ENCODE measurements at places on chromosomes 11 and 22.
A peak's percentile ranks its signal among the peaks of the same experiment; 100 is the strongest.

- DNase-seq: no peak
These were observed 111.5 kb upstream of the CLMP start for GRCh38 chr11:123306531-123306930.

GRCh38 chr11:75147191-75147874 lies 3.6 kb upstream of the SLCO2B1 start:
- DNase-seq: no peak

DNA sequence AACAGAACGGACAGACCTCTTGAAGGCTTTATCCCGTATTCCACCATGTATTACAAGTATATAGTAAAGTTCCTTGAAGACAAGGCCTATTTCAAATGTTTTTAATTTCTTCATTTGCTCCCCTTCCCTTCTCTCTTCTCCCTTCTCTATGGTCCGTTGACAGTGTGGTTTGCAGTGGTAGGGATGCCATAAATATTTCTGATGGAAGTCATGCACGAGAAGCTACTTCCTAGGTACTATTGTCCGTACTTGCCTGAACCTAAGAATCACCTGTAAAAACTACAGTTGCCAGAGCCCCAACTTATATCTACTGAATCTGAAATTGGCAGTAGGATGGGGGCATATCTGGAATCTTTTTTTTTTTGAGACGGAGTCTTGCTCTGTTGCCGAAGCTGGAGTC lies 2.8 kb downstream of the PISD start:
- no peak for DNase-seq

DNA sequence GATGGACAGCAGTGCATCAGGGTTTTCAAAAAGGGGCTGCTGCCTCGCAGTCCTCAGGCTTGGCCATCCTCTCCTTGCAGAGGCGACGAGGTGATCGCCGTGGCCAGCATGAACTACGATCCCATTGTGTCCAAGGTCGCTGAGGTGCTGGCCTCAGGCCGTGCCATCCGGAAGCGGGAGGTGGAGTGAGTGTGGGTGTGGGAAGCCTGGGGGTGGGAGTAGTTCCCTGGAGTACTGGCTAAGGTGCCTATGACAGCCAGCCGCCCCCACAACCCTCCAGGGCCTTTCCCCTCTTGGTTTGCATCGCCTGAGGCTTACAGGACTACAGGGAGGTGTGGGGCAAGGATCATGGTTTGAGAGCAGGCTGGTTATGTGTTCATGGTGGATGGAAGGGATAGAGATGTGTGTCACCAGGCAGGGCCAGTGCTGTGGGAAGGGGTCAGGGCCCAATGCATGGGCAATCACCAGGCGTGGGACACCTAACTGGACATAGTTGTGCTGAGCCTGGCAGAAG lies 2.1 kb upstream of the LZTR1 start:
- DNase-seq: no peak

DNA sequence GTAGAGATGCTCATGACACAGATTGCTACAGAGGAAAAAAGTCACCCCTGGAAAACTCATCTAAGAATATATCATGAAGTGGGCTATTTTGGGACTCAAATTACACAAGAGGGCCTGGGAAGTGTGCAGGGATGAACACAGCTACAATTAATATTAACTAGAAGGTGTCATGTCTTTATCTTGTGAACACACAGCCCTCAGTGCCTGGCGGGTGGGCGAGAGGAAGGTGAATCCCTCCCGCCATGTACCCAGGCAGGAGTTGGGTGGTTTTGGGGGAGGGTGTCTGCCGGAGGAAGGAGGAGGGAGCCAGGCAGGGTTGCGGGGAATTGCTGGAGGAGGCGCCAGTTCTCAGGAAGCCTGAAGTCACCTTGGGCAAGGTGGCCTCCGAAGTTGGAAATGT lies 5.1 kb upstream of the FAM83F start:
- no peak for DNase-seq

DNA sequence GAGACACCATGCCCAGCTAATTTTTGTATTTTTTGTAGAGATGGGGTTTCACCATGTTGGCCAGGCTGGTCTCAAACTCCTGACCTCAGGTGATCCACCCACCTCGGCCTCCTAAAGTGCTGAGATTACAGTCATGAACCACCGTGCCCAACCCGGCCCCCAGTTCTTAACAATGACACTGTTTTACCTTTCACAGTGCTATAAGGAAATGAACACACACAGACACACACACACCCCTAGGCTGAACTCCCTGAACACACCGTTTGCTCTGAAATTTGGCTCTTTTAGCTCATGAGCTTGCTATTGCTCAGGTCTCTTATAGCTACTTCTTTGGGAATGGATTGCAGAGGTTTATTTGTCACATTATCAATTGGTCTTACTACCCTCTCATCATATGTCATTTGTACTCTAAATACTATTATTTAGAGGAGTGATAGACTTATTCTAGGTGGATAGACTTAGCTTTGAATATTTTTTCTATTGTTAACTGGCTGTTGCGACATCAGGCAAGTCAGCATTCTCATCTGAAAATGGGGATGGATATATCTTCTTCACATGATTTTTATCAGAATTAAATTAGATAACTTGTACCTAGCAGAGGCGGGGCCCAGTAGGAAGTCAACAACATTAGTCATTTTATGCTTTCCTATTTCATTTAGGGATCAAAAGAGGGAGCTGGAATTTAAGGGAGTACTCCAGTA lies 2.1 kb downstream of the LYVE1 start:
- DNase-seq: no peak

DNA sequence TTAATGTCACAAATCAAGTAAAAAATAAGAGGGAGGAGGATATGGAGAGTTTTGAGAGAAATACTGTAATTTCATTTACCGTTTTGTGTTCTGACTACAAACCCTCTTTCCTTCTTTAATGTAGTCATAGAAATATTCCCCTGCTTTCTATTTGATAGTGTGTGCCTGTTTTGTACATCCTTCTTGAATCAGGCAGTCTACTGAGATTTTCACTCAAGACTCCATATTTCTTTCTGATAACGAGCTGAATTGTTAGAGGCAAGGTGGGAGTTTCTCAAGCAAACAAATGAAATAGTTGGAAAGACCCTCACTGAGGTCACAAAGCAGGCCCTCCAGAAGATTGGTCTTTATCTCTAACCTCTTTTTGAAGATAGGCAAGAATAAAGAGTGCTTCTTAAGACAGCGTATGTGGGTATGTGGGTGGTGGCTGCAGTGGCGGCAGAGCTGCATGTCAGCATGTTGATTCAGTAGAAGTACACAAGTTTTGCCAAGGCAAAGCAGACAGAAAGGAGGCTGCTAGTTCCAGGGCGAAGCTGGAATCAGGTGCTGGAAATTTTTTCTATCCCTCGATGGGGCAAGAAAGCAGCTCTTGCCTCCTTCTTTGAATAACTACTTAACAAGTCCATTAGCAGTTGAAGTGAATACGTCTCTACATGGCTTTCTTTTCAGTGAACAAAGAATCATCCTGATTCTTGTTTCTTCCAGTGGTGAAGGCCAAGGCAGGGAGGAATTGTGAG lies 164.2 kb downstream of the FAM76B start:
- no peak for DNase-seq

GRCh38 chr11:16011396-16011795 lies 344.9 kb downstream of the SOX6 start:
- no peak for DNase-seq

- DNase-seq: no peak
These were observed 36.3 kb upstream of the APOBEC3A start for GRCh38 chr22:38921120-38921519.

- no peak for DNase-seq
These were observed 2.9 kb downstream of the PHLDB1 start for GRCh38 chr11:118610225-118610772.

DNA sequence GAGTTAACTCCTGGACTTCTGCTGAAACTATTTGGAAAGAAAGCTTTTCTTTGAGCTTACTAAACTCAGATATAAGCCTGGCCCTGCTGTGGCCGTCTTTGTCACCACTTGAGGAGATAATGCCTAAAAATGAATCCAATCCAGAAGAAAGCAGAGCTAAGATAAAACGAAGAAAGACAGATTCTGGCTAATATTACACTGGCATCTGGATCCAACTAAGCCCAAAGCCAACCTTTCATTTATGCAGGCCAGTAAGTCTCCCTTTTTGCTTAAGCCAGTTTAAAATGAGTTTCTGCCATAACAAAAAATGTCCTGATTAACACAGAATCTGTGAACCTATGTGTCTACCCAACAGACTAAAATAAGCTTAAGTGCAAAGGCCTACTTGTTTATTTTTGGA lies 34.5 kb downstream of the PIK3C2A start:
- DNase-seq: no peak

GRCh38 chr11:109048098-109048497 lies 373.9 kb upstream of the C11orf87 start:
- DNase-seq: no peak

- DNase-seq: no peak
These were observed 8.4 kb downstream of the RHBDD3 start for GRCh38 chr22:29259253-29259899.

- peak; percentile 56 for DNase-seq
These were observed 596 bp upstream of the TNRC6B start for GRCh38 chr22:40176921-40177737.

- DNase-seq: no peak
These were observed 232.8 kb downstream of the LARGE1 start for GRCh38 chr22:33687464-33687863.

- no peak for DNase-seq
These were observed 2.1 kb downstream of the SLC35E4 start for GRCh38 chr22:30637701-30638114.

DNA sequence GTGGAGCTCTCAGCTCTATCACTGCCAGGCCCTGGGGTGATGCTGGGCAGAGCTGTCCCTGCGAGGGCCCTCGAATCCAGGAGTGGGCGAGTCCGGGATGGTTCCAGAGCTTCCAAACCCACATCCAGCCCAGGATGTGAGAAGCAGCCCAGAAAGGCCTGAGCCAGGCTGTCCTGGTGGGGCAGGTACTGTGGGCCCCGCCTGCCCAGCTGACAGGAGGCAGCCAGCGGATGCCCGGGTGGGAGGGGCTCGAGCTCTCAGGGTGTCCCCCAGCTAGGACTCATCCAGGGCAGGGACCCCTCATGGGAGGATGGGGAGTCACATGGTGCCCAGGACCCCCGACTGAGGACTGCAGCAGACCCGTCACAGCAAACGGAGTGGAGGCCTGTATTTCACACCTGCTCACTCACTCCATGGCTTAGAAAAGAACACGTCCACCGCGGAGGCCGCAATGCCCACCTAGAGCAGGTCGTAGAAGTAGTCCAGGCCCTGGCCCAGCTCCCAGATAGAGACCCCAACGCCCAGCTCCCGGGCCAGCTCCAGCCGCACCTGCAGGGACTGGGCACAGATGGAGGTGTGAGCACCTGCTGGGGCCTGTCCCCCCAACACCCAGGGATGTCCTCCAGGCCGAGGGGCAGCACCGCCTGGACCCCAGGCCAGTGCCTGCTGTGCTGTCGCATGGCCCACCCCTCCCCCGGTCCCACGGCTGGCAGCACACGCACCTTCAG lies 26.9 kb downstream of the TSPAN4 start:
- no peak for DNase-seq

- no peak for DNase-seq
These were observed 147.6 kb downstream of the SPATA19 start for GRCh38 chr11:133697603-133698180.

All from stimulated activated CD4-positive, alpha-beta T cell treated with anti-CD3 and anti-CD28 coated beads, TNF-alpha, amount 100 ng/mL, for 24 hours (primary cell).